ENCODE measurements at places on chromosomes 3 and 15.

DNA sequence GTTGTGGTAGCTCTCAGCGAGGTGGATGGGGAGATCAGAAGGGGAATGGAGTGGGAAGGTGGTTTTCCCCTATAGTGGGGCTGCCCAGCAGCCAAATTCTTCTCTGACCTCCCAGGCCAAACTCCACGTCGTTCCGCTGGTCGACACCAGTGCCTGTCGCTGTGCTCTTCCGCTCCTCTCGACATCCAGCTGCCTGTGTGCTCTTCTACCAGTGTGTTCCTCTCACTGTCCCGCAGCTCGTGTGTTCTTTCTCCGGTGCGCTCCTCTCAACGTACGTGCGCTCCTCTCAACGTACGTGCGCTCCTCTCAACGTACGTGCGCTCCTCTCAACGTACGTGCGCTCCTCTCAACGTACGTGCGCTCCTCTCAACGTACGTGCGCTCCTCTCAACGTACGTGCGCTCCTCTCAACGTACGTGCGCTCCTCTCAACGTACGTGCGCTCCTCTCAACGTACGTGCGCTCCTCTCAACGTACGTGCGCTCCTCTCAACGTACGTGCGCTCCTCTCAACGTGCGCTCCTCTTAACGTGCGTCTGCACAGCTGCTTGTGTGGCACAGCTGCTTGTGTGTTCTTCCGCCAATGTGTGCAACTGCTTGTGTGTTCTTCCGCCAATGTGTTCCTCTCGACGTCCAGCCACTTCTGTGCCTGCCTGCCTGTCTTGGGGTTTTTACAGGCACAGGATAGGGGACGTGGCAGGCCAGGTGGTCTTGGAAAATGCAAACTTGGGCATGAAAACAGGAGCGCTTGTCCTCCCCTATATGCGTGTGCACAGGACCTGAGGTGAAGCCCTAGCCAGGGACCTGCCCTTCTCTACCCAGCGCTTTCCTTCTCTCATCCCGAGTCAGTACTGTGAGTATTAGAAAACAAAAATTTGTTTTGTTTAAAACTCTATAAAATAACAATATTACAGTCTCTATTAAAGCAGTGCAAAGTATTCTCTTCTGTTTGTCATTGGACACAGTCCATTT lies 991.1 kb downstream of the GBE1 start:
- DNase-seq = no peak

DNA sequence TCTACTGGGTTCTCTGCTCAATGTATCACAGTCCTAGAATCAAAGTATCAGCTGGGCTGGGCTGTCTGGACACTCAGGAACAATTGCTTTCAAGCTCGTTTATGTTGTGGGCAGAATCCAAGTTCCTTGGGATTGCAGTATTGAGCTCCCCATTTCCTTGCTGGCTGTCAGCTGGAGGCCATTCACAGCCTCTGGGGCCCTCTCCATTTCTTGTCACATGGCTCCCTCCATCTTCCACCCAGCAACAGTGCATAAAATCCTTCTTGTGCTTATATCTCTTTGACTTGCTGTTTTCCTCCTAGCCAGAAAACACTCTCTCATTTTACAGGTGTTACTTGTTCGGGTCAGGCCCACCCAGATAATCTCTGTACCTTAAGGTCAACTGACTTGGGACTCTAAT lies 363.5 kb downstream of the IGSF11 start:
- no peak for DNase-seq

- no peak for DNase-seq
Observed at GRCh38 chr3:117919621-117920020, 1115.0 kb downstream of the IGSF11 start.

DNA sequence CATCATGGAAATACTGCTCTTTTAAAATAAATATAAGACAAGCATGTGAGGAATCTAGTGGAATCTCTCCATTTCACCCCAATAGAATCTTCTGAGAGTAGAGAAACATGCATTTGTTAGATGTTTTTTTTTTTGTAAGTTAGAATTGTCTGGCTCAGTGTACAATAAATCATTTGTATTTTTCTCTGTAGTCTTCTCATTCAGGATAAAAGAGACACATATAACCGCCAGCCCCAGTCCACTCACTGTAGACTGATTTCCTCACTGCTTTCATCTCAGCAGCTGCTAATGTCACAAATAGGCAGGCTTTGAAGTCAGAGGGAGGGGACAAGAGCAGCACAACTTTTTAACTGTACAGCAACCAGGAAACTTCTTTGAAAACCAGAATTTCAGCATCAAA lies 140.2 kb upstream of the RBMS3 start:
- peak; percentile 13 for DNase-seq

- DNase-seq = peak; percentile 4
Observed at GRCh38 chr15:83734487-83734886, 80.6 kb downstream of the ADAMTSL3 start.

DNA sequence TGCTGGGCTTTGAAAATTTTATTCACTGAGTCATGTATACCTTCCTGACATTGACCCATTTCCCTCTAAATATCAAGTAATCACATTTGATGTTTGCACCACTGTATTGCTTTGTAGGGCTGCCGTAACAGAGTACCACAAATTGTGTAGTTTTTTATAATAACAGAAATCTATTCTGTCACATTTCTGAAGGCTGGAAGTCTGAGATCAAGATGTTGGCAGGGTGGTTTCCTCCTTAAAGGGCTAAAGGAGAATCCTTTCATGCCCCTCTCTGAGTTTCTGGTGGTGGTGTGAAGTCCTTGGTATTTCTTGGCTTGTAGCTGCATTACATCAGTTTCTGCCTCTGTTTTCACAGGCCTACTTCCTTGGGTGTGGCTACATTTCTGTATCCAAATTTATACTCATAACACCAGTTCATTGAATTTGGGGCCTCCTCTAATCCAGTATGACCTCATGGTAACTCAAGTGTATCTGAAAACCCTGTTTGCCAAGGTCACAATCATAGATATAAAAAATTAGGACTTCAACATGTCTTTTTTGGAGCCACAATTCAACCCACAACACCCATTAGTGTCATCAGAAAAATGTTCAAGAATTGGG lies 29.1 kb upstream of the ST6GAL1 start:
- peak; percentile 29 for DNase-seq

DNA sequence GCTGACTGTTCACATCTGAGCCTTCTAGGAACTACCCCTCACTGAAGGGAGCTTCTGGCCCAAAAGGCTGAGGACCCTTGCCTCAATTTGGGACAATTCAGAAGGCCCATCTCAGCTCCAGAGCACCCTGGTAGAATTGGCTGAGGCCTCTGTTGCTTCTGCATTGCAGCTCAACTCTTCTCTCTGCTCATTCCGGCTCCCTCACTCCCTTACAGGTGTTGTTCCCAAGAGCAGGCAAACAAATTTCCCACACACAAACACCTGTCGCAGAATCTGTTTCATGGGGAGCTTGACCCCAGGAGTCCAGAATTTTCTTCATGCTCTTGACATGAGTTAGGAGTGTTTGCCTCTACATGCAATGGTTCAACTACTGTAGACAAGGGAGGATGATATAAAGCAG lies 78.7 kb downstream of the CRYGS start:
- no peak for DNase-seq

DNA sequence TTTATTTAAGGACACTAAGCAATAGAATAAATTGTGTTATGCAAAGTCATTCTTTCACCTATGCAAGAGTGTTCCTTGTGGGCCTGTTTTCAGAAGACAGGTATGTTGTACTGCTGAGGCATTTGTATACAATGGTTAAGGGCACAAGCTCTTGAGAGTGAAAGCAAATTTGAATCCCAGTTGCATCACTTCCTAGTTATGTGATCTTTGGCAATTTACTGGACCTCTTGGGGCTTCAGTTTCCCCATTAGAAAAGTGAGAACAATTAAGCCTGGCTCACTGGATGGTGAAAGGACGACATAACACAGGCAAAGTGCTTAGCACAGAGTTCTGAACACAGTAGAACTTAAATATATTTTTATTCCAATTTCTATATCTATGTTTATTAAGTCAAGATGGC lies 117.4 kb downstream of the EFHB start:
- no peak for DNase-seq
